ENCODE measurements at places on chromosomes 4 and X.

GRCh38 chr4:94208918-94209317 is 1.3 kb downstream of the SMARCAD1 start:
- no peak for DNase-seq

DNA sequence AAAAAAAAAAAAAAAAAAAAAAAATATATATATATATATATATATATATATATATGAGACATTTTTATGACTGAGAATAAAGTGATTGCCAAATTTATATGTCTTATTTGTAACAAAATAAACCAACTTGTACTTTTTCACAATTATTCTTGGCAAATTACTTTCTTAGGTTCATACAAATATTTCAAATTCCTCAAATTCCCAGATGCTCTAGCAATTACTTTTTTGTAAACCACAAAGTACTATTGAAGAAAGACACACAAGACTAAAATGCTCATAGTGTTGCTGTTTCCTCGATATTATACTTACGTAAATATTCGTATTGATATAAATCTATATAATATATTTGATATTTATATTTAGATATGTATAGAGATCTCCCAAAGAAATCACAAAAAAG is 390.0 kb downstream of the FAT4 start:
- DNase-seq, result no peak

GRCh38 chr4:122542411-122543236 is 78.2 kb downstream of the IL21 start:
- DNase-seq, result peak; percentile 7

- DNase-seq, result no peak
Observed at GRCh38 chr4:106486533-106486932, 118.0 kb upstream of the GIMD1 start.

DNA sequence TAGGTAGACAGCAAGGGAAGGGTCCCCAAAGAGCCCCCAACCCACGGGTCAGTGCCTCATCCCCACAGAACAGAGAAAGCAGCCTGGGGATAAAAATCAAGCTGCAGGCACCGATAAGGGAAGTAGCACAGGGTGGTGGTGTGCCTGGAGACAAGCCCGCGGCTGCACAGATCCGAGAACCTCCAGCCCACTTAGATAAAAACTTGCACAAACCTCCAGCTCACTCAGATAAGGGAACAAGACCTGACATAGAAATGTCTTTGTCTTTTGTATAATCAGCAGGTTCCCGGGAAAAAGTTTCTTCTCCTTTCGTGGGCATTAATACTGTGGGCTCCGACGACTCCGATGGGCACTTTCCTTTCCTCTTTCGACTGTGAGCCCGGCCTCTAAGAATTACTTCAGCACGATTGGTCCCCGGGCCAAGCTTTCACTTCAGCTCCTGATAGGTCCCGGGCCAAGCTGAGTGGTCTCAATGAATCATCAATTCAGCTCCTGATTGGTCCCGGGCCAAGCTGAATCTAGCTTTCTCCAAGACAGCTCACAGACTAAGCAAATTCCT is 32.4 kb downstream of the PRDX4 start:
- peak; percentile 7 for DNase-seq

DNA sequence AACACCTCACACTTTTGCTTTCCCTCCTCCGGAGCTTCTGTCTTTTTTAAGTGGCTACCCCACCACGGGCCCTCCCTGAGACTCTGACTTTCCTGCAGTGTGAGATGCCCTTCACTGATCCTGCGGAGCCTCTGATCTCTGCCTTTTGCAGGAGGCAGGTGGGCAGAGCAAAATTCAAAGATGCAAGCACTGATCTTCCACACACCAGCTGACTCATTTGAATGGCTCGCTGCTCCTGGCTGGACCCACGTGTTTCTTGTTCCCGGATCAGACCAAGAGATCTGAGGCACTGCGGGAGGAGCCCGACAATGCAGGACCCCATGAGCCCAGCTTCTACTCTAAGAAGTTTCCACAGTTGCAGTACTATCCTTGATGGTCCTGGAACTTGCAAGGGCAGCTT is 1607.9 kb upstream of the TENM3 start:
- DNase-seq, result no peak

DNA sequence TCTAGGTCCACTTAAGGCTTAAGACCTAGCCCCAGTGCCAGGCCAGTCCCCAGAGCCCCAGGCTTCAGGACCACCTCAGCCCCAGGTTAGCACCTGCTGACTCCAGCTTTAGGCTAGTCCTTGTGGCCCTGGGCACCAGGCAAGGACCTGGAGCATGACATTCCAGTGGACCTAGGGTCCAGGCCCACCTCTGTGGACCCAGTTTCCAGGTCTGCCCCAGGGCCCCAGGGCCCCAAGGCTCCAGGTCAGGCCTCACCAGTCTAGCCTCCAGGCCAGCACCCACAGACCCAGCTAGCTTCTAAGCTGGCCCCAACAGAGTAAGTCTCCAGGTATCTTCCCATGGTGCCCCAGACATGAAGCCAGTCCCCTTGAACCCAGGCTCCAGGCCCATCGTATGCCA is 97.5 kb downstream of the QRFPR start:
- DNase-seq, result no peak

DNA sequence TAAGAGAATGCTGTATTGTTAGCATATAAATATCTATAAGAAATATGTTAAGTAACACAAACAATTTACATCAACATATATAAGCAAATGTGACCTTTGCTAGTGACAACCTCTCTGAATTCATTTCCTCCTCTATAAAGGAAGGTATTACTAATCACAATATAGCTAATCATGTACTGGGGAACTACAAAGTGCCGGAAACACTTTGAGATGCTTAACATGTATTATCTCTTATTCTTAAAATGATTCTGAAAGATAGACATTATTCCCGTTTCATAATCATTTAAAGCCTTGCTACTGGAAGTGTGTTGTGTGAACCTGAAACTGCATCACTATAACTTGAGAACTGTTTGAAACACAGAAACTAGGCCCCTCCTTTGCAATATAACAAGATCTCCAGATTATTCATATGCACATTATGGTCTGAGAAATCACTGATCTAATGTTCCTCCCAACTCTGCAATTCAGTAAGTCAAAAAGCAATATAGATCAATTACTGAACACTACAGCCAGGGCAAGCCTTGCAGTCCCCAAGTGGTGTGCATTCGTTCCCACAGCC is 54.0 kb downstream of the KLHL8 start:
- no peak for DNase-seq

GRCh38 chr4:40995850-40996249 is 218.5 kb downstream of the APBB2 start:
- no peak for DNase-seq

DNA sequence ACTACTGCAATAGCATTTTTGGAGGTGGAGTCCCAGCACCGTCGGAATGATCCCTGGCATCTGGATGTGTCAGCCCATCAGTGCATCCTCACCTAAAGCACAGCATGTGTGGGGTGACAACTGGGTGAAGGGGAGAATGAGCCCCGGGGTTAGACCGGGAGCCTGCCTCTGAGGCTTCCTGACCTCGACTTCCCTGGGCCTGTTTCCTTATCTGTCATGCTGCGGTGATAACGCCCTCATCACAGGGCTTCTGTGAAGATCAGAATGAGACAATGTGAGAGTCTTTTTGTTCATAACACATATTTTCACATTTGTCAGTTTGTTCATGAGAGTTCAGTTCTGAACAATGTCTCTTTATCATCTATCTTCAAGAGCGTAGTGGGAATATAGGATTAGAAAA is 31.1 kb upstream of the PDLIM3 start:
- DNase-seq, result no peak

DNA sequence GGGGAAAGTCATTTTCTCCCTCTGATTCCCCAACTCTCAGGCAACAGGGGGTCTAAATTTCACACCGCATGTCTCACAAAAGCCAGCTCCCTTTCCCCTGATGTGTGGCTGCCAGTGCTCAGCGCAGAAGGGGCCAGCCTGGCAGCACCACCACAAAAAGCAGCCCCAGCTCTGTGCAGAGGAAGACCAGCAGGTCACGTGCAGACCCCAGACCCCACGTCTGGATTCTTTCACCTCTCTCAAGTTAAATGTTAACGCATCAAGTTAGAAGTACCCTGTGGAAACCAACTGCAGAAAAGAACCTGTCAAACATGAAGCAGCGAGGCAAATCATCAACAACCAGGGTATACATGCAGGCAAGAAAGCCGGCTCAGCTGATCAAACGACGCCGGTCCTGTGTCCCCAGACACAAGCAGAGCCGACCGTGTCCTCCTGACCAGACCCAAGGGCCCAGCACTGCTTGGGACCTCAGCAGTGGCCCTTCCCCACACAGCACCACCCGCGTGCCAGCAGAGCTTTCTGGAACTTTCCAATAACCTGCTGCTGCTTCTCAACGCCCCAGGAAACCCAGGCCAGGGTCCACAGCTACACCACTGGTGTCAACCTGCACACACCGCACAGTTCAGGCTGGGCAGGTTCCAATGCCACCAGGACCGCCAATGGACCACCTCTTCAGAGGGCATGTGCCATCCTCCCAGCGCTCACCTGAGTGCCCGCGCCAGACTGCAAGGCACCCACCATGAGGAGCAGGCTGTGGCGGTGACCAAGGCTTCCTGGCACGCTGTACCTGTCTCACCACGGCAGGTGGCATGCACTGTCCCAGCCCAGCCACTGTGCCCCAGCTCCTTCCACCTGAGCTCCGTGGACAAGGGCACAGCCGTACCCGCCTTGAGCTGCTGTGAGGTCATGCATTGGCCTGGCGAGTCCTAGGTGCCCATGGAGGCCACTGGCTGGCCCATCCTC is 4.0 kb downstream of the LRPAP1 start:
- DNase-seq, result no peak

DNA sequence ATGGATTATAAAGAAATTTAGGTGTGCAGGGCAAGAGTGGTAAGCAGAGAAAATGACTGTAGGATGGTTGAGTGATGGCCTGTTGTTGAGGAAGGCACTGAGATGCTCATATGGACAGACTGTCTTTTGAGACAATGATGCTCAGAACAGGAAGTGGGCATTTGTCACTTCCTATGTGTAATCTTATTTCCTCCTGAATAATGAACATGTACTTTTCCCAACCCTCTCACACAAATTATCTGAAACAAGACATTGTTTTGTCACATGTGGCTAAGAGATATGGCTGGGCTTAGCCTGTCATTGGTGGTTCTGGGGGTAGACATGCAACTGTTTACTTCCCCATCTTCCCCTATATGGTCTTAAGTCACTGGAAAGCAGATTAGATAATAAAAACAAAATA is 240.5 kb downstream of the CFAP47 start:
- DNase-seq, result no peak

- no peak for DNase-seq
Observed at GRCh38 chr4:123120473-123120872, 198.1 kb upstream of the NUDT6 start.

- DNase-seq, result no peak
Observed at GRCh38 chrX:10414862-10415261, 205.5 kb downstream of the MID1 start.

- DNase-seq, result no peak
Observed at GRCh38 chr4:113732967-113733527, 28.5 kb downstream of the CAMK2D start.

GRCh38 chr4:94076498-94076897 is 131.2 kb upstream of the SMARCAD1 start:
- DNase-seq, result no peak

GRCh38 chrX:34687095-34687494 is 30.0 kb upstream of the TMEM47 start:
- DNase-seq, result no peak

DNA sequence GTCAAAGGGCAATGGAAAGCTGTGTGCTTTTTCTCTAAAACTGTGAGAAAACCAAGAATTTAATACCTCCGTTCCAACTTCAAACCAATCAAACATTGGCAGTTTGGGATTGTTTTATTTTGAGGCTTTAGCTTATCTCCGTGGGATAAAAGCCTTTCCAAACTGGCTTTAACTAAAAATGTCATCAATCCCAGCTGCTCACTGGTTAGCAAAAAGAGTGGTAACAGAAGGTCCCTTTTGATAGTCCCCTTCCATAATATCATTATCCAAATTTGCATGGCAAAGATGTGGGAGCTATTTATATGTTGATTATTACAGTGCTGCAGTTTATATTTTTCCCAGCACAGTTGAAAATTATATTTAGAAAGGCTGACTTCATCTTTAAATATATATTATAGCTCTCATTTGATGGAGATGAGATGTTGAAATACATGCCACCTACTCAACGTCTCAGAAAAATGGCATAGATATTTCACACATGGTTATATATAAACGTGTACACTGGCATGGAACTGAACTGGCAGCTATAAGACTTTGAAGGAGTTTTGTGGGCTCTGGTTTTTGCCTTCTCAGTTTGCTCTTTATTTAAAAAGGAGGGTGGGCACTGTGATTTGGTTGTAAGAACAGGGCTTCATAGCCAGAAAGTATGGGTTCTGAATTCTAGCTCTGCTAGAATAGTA is 707.1 kb upstream of the SLIT2 start:
- no peak for DNase-seq

DNA sequence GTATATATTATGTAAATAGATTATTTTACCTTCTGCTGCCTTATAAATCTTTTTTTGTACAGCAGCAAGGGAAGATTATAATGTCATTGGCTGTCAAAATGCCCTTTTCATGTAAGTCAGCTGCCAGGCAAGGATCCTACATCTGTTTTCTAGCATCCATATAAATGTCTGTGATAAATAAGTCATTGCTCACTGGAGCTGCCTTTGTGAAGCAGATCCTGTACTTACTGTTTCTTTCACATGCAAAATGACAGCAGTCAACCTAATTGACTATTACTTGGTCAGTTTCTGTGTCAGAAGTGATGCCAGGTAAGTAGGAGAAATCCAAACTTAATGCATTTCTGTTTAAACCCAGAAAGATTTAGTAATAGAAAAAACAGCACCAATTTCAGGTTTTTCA is 620.7 kb downstream of the RPA4 start:
- no peak for DNase-seq

Measured in CD4-positive, alpha-beta T cell treated with Interleukin-17A for 1 hour (primary cell).